Muscle of arm (tissue), 14 donors: ENCODE measurements at places on chromosomes 2 and 18.
A peak's percentile ranks its signal among the peaks of the same experiment; 100 is the strongest.

- DNase-seq: no peak
These were observed 235.9 kb downstream of the EIPR1 start for GRCh38 chr2:3141696-3142095.

DNA sequence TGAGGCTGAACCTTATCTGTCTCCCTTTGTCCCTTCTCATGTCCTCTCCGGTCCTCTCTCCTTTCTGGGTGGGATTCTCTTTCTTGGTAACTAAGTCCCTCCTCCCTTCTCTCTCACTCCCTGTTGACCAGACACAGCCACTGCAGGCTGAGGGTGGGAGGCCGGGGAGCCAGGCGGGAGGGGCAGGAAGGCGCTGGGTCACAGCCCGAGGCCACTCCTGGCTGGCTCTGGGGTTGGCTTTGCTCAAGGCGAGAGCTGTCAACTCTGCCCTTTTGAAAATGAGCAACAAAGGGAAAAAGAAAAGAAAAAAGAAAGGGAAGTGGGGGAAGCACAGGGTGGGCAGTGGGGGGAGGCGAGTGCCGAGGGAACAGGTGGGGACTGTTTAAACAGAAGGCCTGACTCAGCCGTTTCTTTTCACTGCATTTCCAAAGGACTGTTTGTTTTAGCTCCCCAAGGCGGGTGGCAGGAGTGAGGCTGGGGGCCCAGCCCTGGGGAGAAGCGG, 70.5 kb upstream of the IGFBP5 start:
- no peak for DNase-seq

- DNase-seq: peak; percentile 81
These were observed 858 bp downstream of the TP53I3 start for GRCh38 chr2:24083567-24084385.

GRCh38 chr2:233556881-233557736, 9.5 kb downstream of the USP40 start:
- no peak for DNase-seq

DNA sequence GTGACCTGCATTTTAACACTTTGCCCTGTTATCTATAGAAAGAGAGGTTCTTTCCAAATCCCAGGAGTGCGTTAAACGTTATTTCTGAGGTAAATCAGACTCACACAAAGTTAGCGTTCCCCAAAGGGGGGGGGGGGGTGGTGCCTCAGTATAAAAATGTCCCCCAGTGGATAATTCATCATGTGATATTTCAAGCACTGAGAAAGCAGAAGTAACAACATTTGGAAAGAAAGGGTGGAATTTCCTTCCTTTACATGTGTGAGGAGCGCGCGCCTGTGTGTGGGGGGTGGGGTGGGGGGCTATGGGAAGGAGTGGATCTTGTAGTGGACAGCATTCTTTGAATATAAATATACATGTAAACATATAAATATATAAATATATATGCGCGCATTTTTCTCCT, 630.9 kb downstream of the NYAP2 start:
- peak; percentile 5 for DNase-seq

GRCh38 chr2:44682459-44682858, 259.0 kb upstream of the SIX3 start:
- no peak for DNase-seq

- DNase-seq: peak; percentile 63
These were observed 96.0 kb upstream of the TTC39C start for GRCh38 chr18:23918395-23919032.

- no peak for DNase-seq
These were observed 10.2 kb downstream of the NAGK start for GRCh38 chr2:71078624-71079023.

GRCh38 chr2:109497911-109498870, 115.6 kb downstream of the SEPTIN10 start:
- DNase-seq: peak; percentile 56
